Hepatocyte (in vitro differentiated cells): ENCODE measurements at places on chromosomes 6 and 20. TPM values are rescaled to one million over a fixed set of nuclear protein-coding genes. Genes with fewer than 3 reads are reported as not detected.

The ARMC12 gene
- total RNA-seq: 0.83 and 1.4 TPM in 2 replicates

DNA sequence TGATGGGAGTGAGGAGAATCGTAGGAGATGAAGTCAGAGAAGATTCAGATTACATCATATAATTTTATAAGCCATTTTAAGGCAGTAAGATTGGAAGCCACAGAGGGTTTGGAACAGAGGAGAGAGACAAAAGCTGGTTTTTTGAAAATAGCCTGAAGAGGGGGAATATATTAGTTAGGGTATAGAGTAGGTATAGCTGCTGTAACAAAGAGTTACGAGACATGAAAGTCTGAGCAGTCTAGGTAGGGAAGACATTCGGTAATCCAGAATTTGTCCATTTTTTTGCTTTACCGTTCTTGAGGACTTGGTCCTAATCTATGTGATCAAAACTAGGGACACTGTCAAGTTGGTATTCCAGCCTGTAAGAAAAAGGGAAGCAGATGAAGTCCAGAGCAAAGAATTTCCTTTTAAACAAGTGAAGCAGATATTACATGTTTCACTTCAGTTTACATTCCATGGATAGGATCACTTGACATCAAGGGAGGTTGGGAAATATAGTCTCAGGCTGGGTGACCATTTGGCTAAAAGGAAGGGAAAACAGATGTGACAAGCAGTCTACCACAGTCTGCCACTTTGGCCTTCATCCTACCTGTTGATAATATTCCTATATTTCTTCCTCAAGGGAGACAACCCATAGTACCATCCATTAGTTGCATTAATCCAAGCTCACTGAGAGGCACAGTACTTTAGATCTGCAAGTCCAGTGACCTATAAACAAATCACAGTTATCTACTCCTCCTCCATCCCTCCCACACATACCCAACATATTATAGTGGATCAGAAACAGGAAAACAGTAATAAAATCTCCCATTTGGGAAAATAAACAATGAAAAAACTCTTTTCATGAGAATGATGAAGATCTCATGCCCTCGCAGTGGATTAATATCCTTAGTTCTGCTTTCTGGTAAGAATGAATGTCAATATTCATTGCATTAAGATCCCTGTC, 10.2 kb downstream of the FAM135A start:
- DNase-seq: no peak

DNA sequence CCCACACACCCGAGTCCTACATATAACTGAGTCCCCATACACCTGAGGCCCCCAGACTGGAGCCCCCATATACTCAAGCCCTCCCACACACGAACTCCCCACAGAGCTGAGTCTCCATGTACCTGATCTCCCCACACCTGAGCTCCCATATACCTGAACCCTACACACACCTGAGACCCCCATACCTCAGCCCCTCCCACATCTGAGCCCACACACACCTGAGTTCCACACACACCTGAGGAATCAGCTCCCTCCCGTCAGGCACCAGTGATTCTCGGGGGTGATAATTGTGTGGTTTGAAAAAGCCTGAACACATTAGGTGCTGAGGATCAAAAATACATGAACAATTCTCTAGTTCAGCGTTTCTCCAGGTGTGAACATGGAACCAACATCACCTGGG, 15.4 kb downstream of the PFDN4 start:
- no peak for DNase-seq

The CAPN11 gene
- total RNA-seq: 0.16 and 0.23 TPM in 2 replicates

DNA sequence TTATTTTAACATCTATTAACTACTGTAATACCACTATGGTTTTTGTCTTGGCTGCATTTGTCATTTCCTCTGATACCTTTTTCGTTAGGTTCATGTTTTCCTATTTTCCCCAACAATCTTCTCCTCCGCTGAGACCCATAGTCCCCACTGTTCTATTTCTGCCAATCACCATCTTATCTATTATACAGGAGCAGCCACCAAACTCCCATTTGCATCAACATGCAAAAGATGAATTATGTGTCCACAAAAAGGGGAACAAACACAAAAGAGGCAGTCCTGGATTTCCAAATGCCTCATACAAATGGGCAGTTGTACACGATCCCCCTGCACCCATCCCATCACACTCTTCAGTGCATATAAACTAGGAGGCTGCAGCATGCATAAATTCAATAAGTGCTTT, 121.7 kb upstream of the MYLIP start:
- no peak for DNase-seq

The LHFPL5 gene
- total RNA-seq: not detected in 2 replicates

DNA sequence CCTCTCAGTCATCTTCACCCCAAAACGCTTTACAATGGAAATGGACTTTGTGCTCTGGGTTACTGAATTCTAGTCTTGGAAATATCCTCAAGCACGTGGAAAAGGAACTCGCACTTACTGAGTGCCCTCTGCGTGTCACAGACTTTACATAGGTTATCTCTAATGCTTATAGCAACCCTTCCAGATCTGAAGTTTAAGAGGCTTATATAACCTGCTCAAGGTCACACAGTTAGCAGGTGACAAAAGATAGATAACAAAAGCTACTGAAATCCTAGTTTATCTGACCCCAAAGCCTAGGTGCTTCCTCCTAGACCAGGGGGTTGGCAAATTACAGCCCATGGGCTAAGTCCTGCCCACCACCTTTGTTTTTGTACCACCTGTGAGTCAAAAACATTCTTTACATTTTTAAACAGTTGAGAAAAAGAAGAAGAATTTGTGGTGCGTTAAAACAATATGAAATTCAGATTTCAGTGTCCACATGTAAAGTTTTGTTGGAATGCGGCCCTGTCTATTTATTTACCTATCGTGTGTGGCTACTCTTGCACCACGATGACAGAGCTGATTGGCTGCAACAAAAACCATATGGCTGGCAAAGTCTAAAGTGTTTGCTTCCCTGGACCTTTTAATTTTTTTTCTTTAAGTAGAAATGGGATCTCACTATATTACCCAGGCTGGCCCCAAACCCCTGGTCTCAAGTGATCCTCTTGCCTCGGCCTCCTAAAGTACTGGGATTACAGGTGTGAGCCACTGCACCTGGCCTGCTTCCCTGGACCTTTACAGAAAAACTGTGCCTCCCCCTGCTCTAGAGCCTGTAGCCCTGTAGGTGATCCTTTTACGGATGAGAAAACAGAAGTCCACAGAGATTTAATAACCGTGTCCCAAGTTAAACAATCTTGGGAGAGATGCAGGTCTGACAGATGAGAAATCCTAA, 110.2 kb upstream of the RREB1 start:
- DNase-seq: peak; percentile 50

The RIMS1 gene
- total RNA-seq: 3.5 and 5.5 TPM in 2 replicates

DNA sequence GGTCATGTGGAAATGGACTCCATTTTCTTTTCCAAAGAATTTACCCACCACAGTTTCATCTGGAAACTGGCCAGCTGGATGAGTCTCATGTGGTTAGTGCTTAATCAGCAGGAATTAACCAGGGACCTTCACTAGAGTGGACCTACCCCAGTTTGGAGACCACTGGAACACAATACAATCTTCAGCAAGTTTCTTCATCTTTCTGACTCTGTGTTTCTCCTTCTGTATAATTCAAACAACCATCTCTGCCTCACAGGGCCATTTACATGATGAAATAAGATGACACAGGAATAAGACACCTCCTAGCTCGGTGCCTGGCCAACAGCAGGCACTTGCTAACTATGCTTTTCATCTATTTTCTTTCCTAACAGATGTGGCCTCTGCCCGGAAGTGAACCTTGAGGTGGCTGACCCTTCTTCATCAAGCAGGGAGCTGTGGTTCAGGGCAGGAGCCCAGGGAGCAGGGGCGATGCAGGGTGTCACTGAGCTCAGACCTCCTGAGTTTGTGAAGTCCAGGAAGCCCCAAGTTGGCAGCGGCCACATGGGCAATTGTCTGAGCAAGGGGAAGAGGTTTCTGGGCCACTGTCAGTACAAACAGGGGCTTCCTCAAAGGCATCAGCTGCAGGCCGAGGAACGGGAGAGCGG, 98.8 kb downstream of the SOD2 start:
- DNase-seq: no peak

DNA sequence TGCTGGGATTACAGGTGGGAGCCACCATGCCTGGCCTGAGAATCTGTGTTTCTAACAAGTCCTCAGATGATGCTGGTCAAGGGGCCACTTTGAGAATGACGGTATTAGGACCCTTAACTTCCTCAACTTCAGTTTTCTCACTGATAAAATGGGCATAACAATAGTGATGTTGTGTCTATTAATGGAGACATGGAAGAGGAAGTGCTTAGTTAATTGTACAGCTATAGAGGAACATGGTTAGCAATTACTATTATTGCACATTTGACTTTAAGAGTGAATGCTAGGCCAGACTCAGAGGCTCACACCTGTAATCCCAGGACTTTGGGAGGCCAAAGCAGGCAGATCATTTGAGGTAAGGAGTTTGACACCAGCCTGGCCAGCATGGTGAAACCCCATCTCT, 12.7 kb downstream of the DPPA5 start:
- DNase-seq: no peak

The IL17F gene
- not detected in 2 replicates for total RNA-seq

The PRKN gene
- total RNA-seq: 2.3 and 2.8 TPM in 2 replicates

GRCh38 chr6:141467881-141468280, 664.8 kb upstream of the GJE1 start:
- DNase-seq: no peak

The CD93 gene
- total RNA-seq: 2.1 and 4.1 TPM in 2 replicates

GRCh38 chr6:14694308-14694707, 551.6 kb upstream of the JARID2 start:
- no peak for DNase-seq

DNA sequence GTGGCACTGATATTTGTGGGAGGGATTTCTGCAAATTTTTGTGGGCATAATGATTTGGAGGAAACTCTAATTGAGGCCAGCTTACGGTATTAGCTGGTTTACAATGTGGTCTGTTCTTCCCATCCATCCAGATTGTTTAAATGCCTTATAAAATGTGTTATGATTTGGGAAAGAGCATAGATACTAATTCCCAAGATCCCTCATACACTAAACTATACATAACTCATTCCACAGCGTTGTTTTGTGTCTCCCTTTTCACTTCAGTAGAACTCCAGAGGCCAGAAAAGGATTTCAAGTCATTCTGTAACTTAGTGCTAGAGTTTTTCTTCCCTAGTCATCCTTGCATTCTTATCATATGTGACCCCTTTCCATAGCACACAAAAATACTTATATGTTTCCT, 292.6 kb upstream of the NT5E start:
- DNase-seq: no peak

The GPX5 gene
- total RNA-seq: not detected in 2 replicates

The RNF182 gene
- total RNA-seq: 1.2 and 2.0 TPM in 2 replicates

DNA sequence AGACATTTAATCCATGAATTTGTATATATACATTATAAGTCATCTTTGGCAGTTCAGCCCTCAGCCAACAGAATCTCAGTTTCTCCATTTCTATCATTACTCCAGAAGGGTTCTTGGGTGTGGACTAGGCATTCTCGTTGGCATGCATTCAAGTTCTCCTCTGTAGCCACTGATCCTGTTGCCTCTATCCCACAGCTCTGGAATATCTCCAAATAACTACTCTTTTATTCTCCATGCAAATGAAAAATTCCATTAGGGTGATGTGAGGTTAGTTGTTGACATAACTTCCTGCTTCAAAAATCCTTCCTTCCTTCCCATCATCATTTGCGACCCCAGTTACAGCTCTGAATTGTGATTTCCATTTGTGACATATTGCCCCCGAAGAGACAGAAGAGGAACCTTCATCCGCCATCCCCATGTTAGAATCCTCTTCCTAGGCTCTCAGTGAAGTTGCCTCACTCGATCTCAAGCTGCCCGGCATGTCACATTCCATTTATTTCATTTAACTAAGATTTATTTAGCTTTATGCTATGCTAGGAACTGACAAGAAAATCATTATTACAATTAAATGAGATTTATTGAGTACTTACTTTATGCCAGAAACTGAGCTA, 93.7 kb upstream of the EDN1 start:
- DNase-seq: no peak

The PKIB gene
- total RNA-seq: 144 and 172 TPM in 2 replicates

The TFAP2D gene
- total RNA-seq: 0.23 TPM in 1 of 2 replicates, not detected in the other

DNA sequence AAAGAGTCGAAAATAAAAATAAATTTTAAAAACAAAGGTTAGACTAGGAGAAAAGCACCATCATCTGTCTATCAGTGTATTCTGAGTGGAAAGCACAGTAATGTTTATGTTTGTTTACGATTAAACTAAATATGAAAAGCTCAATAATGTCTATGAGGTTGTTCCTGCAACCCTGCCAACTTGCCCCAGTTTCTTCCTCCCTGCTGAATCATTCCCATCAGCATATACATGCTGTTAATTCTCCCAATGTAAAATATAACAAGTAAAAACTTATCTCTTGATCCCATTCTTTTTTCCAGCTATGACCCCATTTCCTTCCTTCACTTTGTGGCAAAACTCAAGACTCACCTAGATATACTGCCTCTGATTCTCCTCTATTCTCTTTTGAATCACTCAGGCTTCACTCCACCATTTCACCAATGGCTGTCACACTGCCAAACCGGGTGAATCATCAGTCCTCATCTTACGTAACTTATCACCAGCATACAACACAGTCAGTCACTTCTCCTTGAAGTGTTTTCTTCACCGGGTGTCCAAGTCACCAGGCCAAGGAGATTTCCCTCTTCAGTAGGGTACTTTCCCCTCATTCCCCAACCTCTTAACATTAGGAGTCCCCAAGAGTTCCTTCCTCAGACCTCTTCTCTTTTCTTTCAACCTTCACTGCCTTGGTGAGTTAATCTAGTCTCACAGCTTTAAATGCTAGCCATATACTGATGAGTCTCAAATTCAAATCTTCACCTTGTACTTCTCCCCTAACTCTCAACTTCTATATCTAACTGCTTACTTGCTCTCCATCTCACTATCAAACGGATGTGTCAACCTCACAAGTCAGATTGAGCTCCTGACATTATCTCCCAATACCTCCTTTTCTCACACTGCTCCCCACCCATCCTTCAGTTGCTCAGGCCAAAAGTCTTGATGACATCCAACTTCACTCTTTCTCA, 6.2 kb downstream of the TMEM242 start:
- peak; percentile 36 for DNase-seq

GRCh38 chr6:137099689-137100403, 55.1 kb upstream of the IL20RA start:
- DNase-seq: no peak

The MDFI gene
- 106 and 115 TPM in 2 replicates for total RNA-seq

DNA sequence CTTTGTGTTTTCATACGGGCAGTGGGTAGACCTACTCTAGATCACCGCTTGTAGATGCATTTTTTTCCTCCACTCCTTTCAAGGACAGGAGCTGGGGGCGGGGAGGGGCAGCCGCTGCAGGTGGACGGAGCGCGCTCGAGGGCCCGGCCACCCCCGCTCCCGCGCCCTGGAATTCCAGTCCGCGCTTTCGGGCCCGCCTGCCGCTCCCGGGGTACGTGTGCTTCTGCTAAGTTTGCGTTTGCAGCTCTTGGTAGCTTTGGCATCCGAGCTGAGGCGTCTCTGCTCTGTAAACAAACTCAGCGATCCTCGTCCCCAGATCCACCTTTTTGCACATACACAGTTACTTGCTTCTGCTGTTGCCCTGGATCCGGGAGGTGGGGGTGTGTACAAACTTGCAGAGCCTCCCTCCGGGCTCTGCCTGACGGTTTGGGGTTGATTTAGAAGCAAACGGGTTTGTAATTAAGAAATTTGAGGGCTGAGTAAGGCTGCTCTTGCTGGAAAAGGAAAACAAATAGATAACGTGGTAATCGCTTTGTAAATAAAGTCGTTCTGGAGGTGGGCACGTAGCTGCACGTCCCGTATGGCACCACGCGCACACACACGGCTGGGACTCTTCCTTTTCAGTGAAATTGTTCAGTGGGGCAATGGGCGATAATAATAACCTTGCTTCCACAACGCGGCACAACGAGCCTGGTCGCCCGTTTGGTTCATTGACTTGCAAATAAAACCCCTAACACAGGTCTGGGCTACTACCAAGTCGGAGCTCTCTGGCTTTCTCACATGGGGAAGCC, 973 bp upstream of the CITED2 start:
- DNase-seq: peak; percentile 96
